ENCODE measurements at places on chromosomes 5 and 9. TPM values are rescaled to one million over a fixed set of nuclear protein-coding genes. Genes with fewer than 3 reads are reported as not detected.

FST gene
- total RNA-seq, result 84.3 TPM

PTGDS gene
- not detected for total RNA-seq

CAMK2A gene
- total RNA-seq, result 0.45 TPM

IL17B gene
- not detected for total RNA-seq

IARS1 gene
- total RNA-seq, result 183 TPM

TRIM14 gene
- 8.9 TPM for total RNA-seq

LCN1 gene
- total RNA-seq, result not detected

SLC22A4 gene
- 1.7 TPM for total RNA-seq

DDX4 gene
- total RNA-seq, result not detected

CRB2 gene
- total RNA-seq, result under 0.01 TPM

DMRT3 gene
- not detected for total RNA-seq

FBN2 gene
- 52.6 TPM for total RNA-seq

ANKRD18A gene
- under 0.01 TPM for total RNA-seq

SGTB gene
- 9.8 TPM for total RNA-seq
